ENCODE measurements at places on chromosomes 6 and 20.

GRCh38 chr6:25303254-25303653 is 24.1 kb downstream of the CARMIL1 start:
- DNase-seq = no peak

DNA sequence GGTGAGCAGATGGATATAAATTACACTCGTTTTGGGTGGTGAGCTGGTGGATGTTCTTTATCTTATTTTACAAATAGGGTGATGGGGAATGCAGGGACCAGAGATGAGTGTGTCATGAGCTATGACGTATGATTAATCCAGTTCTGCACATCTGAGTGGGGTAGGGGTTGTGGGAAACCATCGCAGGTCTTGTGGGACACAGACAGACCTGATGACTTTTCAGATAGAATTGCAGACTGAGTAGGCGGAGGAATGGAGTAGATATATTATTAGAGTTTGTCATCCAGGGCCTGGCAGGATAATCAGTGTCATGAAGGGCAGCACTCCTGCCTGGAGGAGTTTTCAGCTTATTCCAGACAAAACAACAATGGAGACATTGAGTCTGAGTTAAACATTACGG is 12.9 kb upstream of the DSP start:
- no peak for DNase-seq

- no peak for DNase-seq
These were observed 78.4 kb upstream of the TBC1D7 start for GRCh38 chr6:13406781-13407180.

DNA sequence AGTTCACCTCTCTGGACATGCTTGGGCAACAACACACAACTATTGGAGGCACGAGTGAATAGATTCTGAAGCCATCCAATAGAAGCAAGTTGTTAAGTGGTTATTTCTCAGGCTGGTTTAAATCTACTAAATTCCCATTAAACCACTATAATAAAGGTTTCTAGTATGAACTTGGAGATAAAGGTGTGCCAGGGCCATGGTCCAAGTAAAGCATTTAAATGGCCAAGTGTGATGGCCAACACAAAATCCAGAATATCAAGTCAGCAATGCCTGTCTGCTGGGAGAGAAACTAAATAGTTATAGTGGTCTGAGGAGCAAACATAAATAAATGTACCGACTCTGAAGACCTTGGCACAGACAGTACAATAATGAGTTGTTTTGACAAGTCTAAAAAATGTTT is 294.3 kb upstream of the STXBP5 start:
- DNase-seq = no peak

DNA sequence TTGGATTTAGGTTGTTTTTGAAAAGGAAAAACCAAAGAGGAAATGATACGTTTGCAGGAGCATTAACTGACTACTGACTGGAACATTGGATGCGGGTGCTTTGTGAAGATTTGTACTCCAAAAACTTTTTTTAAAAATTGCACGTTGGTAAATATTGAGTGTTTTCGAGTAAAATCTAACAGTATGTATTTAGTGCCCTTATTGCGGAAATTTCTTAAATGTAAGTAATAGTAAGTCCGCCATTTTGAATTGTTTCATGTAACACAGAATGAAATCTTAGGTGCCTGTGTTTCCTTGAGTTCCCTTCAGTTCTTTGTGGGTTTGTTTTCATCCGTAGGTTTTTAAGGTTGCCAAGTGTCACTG is 15.2 kb upstream of the LIN28B start:
- DNase-seq = no peak

DNA sequence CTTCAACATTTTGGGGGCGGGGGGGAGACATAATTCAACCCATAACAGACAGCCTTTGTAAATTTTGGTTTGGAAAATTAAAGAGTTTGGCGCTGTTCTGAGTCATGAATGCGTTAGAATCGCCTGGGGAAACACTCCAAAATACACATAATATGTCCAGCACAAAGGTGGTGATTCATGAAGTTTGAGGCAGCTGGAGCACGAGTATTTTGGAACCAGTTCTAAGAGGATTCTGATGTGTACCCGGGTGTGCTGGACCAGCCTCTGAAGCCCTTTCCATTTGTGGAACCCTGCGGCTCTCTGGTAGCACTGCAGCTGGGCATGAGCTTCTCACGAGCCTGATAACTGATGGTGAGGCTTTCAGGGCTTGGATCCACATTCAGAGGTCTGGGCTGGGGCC is 4.7 kb downstream of the GMPR start:
- no peak for DNase-seq

GRCh38 chr6:116553451-116553850 is at the start of gene CALHM4:
CALHM4 (plus strand) TSS chr6:116553751; CDS start chr6:116553794, 43 bp downstream.
- DNase-seq = no peak

GRCh38 chr6:35522660-35523658 is 10.3 kb upstream of the TULP1 start:
- DNase-seq = peak; percentile 87

- no peak for DNase-seq
These were observed 1.5 kb downstream of the NELFCD start for GRCh38 chr20:58982406-58983114.

GRCh38 chr6:118313208-118313607 is 234.9 kb upstream of the PLN start:
- no peak for DNase-seq

DNA sequence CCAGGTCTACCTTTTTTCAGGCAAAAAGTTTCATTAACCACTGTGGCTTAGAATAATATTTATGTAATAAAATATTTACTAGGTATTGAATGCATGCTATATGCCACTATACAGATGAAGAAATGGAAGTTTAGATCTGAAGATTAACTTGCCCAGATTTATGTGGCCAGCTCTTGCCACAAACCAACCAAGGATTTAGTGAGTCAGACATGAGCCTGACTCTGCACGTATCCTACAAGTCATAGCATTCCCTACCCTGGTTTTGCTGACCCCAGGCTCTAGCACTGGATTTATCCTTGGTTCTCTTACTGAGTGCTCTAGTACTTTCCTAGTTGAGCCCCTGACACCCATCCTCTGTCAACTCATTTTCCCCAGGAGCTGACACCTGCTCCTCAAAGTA is 75.4 kb downstream of the ANKEF1 start:
- no peak for DNase-seq

- DNase-seq = no peak
These were observed 507.3 kb upstream of the CITED2 start for GRCh38 chr6:139881728-139882211.

GRCh38 chr6:30625511-30625910 is 1.2 kb upstream of the ATAT1 start:
- DNase-seq = no peak

GRCh38 chr6:56652231-56652630 is 9.5 kb upstream of the DST start:
- no peak for DNase-seq

DNA sequence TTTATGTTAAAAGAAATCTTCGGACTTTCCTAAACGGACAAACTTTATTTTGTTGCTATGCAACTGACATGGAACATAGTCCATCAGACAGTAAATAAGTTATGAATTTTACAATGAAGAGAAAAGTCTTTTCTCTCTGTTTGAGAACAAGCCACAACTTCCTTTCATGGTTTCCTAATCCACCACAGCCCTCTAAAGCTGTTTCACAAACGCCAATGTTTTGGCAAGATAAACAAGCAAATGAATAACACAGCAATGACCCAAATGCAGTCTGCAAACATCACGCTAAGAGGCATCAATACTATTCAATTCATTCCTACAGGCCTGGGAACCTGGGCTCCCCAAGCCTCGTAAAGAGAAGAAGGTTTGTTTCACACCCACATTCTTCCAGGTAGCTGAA is 60.4 kb downstream of the HAO1 start:
- no peak for DNase-seq

GRCh38 chr6:95094751-95095663 is 482.3 kb upstream of the MANEA start:
- no peak for DNase-seq

DNA sequence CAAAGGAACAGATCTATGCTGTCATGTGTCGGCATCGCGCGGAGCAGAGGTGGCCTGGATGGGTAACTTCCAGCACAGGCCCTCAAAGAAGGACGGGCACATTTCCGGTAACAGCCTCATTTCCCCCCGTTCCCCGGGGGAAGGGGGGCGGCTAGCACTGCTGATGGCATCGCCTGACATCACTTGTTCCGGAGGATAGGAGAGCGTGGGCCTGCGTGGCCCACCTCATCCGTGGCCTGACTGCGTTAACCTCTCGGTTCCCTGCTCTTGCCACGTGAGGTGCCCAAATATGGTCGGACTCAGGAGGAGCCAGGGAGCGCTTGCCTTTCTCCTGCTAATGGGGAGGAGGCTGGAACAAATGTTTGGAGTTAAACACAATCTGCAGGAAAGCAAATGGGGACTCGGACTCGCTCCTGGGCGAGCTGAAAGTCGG is at the start of gene AKAP12:
Gene AKAP12 (plus strand): TSS at position 365 of the 433 bp plus-strand sequence. CDS start 596 bp downstream, outside the sequence.
- DNase-seq = peak; percentile 1

GRCh38 chr20:59069026-59069425 is 26.4 kb upstream of the PRELID3B start:
- DNase-seq = no peak

DNA sequence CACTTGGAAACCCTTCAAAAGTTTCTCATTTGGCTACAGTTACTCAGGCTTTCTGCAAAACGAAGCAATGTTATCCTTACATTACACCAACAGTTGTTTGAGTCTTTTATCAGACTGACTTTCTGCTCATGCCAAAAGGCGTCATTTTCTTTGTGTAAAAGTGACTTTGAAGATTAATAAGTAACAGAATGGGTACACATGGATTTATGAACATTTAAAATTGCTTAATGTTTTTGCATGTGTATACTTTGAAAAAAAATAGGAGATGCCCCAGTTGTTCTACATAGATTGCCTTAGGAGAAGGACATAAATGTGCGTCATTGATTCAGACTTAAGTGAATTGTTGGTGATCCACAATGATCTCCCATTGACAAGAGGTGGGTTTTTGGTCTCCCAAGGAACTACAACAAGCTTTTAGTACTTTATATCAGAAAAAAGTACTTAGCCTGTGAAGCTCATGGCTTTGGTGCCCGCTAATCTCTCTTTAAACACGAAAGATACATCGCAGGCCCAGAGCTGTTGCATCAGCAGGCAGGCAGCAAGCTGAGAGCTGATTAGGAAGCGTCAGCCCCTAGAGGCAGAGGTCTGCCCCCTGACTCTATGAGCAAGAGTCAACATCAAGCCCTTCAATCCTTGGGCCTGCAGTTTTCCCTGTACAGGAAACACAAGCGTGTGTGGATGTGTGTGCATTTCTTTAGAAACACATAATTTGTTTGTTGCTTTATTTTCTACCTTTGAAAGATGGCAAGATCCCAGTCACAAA is 45.9 kb downstream of the SLC22A3 start:
- no peak for DNase-seq

DNA sequence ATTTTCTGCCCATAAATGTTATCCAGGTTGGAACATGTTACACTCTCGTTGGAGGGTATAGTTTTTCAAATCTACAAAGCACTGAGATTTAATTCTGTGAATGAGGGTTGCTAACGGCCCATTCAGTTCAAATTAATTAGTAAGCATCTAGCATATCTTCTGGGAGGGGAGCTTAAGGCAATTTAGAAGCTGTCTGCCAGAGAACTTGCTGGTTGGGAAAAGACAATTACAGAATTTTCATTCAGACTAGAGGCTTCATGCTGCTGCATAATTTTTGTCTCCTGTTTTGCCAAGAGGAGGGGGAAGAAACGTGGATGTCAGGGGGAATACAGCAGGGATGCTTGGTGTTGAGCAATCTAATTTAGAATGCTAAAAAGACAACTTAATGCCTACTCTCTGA is 268.3 kb upstream of the FAM83B start:
- no peak for DNase-seq

GRCh38 chr20:63578224-63579016 is 4.4 kb upstream of the HELZ2 start:
- no peak for DNase-seq

GRCh38 chr20:57844626-57845596 is 135.1 kb upstream of the PMEPA1 start:
- DNase-seq = no peak

GRCh38 chr6:149699150-149699549 is 18.8 kb downstream of the LATS1 start:
- DNase-seq = no peak

DNA sequence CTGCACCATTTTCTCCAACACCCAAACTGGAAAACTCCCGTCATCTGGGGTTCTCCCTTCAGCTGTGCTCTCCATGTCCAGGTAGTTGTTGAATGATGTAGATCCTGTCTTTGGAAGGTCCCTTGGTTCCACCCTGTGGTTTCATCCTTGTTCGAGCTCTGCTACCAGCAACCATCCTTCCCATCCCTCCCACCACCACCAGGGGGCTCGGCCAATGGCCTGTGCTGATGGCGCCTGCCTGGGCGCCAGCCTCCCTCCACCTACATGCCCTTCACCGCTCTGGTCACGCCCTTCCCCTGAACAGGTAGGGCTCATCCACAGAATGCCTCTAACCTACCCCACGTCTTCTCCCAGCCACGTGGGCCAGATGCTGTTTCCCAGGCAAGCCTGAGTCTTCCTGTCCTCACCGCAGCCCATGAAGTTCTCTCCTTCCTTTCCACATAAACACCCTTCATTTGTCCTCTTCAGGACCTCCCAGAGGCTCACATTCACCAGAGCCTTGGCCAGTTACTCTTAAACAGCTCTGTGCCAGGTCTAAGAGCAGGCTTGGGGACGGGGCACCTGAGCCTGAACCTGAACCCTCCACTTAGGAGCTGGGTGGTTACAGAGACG is 75.1 kb upstream of the DUSP22 start:
- peak; percentile 58 for DNase-seq

DNA sequence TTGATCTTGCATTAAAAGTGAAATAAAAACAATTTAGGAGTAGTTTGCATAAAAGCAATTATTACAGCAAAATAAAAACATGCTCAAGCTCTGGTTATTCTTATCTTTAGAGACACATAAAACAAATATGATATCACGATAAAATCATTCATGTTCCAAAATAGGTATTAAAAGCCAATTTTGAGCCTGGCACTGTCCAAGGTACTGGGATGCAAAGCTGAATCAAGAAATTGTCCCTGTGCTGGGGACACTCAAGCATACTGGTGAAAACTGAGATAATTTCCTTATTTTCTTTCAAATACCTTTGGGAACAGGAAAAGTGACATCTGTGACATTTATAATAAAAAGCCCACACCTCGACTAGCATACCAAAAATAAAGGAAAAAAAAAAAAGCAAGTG is 931 bp upstream of the MTCL3 start:
- DNase-seq = no peak

GRCh38 chr6:128554302-128554701 is 33.9 kb upstream of the PTPRK start:
- DNase-seq = no peak

- DNase-seq = no peak
These were observed 75.2 kb upstream of the TOP1 start for GRCh38 chr20:40953416-40953815.

DNA sequence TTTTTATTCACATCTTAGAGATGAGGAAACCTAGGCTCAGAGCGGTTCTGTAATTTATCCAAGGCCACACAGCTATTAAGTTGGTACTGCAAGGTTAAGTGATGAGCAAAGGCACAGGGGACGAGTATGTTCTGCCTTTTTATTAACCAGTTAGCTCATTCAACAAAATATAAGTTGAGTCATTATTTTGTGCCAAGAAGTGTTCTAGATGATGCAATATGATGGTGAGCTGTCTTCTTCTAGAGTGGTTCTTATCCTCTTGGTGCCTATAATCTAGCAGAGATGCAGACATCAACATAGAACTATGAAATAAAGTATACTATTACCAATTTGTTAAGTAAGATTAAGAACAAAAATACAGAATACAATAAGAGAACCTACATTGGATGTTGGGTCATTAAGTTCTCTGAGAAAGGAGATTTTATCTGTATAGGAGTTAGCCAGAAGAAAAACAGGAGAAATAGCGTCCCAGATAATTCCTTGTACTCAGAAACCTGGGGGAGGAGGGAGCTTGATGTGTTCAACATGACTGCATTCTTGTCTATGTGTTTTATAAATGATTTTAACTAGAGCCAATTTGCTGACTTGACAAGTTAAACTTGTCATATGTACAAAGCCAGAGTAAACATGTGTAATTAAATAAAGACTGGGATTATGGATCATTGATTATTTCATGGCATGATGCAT is 122.3 kb downstream of the TBXT start:
- no peak for DNase-seq
